Brain pericyte (primary cell): ENCODE measurements at places on chromosomes 7 and 10.

DNA sequence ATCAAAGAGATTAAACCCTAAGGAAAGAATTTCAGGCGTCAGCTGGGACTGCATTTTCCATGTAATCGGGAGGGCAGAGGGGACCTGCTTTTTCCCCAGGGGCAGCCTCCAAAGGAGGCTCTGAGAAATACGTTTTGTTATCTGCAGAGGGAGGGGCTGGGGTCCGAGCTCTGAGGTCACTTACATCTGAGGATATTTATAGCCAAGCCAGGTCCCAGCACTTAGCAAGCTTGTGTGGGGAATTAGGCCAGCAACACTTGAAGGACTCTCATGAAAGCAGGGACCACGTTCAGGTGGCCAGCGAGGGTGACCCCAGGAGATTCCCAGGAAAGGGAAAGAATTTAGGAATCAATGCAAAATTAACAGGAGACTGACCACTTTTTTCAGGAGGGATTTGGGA, 20.6 kb upstream of the GDI2 start:
- DNase-seq: no peak

DNA sequence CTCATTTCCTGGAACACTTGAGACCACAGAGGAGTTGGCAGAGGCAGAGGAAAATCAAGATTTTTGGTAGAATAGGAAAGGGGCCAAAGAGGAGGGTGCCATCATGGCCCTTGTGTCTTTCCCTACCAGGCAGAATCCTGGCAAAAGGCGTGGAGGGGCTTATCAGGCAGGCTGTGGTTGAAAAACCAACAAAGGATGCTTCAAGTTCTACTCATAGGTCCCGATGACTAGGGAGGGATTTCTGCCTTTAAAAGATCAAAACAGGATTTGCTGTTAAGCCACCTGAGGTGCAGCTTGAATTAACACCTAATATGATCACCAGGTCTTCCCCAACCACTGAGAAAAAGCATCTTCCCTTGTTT, 45.7 kb downstream of the BPGM start:
- DNase-seq: no peak

DNA sequence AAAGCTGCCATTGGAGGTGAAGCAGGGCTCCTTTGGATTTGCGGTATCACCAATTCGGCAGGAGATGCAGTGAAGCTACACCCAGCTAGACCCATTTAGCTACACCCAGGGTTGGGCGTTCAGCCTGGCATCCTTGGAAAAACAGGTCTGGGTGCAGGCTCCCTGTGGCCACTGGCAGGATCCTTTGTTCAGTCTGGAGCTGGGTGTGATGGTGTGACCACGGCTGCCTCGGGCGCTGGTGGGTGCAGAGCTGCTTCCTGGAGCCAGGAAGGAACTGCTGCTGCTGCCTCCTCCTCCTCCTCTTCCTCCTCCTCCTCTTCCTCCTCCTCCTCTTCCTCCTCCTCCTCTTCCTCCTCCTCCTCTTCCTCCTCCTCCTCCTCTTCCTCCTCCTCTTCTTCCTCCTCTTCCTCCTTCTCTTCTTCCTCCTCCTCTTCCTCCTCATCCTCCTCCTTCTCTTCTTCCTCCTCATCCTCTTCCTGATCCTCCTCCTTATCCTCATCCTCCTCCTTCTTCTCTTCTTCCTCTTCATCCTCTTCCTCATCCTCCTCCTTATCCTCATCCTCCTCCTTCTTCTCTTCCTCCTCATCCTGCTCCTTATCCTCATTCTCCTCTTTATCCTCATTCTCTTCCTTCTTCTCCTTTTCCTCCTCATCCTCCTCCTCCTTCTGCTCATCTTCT, 84.0 kb downstream of the GRK5 start:
- DNase-seq: no peak

DNA sequence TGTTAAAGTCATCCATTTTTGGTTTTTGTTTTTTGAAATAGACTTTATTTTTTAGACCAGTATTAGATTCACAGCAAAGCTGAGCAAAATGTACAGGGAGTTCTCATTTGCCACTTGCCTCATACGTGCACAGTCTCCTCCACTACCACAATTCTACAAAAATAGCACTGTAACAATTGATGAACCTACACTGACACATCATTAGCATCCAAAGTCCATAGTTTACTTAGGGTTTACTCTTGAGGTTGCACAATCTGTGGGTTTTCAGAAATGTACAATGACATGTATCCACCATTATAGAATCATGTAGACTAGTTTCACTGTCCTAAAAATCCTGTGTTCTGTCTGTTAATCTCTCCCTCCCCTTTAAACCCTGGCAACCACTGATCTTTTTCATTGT, 125.8 kb upstream of the PDSS1 start:
- no peak for DNase-seq

DNA sequence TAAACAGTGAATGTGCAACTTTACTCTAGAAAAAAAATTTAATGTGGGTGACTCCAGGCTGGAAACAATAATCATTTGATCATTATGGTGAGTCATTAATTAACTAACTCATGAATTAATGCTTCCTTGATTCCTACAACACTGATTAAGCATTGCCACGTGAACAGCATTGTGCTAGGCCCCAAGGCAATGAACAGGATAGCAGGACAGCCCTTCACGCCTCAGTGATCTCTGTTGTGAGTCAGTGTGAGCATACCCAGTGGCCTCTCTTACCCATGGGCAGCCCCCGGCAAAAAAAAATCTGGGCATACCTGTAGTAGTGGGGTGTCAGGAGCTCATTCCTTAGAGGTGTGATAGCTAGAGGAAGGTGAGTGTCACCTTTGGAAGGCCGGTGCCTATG, 76.0 kb downstream of the DENND2A start:
- DNase-seq: no peak

DNA sequence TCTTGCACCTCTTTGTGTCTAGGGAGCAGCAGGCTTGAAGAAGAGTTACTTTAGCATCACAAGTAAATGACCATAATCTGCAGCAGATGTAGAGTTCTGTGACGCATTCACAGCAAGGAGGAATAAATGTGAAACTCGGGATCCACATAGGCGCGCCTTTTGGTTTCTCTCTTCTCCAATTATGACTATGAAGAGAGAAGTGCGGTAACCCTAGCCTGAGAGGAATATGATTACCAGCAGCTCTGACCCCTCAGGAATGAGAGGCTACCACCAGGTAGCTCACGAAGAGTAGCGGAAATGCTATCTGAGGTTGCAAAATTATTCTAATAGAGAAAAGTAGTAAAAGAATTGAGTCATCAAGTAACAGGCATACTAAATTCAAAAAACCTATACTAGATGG, 25.2 kb upstream of the DMTF1 start:
- no peak for DNase-seq

- no peak for DNase-seq
These were observed 7.6 kb upstream of the LARP4B start for GRCh38 chr10:938941-939678.

DNA sequence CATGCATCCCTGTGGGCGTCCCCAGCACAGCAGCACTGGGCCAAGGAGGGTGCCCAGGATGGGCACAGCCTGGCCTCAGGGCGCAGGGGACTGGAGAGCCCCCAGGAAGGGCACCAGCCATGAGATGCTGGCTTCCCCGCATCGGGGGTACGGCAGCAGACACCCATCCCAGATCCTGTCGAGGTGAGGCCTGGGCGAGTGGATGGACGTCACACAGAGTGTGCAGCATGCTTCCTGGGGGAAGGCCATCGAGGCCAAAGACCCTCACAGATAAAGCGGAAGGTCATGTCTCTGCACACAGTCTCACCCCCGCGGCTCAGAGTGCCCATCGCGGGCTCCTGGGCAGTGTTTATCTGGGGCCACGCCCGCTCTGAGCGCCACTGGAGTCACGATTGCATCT, 18.8 kb downstream of the ADGRA1 start:
- DNase-seq: no peak

DNA sequence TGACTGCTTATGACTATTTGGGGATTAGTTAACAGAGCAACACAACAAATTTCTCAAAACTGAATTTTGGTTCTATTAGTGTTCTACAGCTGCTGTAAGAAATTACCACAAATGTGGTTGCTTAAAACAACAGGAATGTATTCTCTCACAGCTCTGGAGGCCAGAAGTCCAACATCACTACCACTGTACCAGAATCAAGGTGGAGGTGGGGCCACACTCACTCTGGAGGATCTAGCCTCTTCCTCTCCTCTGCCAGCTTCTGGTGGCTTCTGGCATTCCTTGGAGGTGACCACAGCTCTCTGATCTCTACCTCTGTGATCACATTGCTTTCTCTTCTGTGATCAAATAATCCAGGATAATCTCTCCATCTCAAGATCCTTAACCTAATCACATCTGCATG, 194.7 kb upstream of the BMPER start:
- DNase-seq: no peak

- no peak for DNase-seq
These were observed 1174.9 kb upstream of the AUTS2 start for GRCh38 chr7:68423356-68423755.

DNA sequence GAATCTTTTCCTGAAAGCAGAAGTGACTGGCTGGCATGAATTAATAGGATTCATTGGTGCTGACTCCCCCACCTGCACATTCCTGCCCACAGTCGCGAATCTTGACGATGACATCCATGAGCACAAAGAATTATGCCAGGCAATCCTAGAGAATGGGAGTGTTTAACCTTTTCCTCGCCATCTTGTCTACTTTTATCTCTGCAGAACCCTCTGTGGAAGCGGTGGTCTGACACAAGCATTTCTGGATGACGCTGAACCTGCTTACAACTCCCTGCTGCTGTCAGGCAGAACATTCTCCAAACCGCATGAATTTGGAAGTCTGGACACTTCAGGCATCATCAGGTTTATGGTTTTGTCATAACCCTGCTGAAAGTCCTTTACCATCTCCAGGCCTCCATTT, 36.5 kb downstream of the KLF6 start:
- DNase-seq: no peak

DNA sequence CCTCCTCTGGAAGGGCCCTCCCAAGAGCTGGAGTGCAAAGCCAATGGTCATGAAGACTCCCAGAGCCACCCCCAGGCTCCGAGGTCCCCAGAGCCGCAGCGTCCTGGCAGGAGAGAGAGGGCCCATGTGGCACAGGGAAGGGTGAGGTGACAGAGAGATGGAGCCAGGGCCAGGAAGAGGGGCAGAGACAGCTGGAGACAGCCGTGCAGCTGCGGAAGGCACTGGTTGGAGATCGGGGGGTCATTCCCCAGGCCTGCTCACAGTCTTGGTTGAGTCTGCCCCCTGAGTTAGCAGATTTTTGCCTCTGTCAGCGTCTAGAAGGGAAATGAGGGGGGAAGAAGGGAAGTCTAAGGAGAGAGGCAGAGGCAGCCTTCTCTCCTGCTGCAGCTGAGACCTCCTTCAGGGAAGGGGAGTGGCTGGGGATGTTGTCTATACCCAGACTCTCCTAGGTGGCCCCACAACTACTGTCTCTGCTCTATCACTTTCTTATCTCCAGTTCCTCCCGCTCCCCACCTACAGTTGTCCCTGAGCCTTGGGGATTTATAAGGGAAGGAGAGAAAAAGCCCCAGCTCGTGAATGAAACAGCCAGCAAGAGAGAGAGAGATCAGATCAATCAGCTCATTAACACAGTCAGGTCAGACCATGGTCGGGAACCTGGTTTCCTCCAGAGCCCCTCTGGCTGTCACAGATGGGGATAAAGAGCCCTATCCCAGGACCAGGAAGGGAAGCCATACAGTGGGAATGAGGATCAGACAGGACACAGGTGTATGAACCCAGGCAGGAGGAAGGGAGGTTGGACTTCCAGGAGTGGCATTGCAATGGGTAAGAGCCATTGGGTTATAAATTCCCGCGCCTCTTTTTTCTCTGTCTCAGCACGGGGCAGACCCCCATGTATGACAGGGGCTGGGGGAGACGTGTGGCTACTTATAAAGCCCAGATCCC, 1.2 kb downstream of the GAL3ST4 start:
- DNase-seq: no peak

DNA sequence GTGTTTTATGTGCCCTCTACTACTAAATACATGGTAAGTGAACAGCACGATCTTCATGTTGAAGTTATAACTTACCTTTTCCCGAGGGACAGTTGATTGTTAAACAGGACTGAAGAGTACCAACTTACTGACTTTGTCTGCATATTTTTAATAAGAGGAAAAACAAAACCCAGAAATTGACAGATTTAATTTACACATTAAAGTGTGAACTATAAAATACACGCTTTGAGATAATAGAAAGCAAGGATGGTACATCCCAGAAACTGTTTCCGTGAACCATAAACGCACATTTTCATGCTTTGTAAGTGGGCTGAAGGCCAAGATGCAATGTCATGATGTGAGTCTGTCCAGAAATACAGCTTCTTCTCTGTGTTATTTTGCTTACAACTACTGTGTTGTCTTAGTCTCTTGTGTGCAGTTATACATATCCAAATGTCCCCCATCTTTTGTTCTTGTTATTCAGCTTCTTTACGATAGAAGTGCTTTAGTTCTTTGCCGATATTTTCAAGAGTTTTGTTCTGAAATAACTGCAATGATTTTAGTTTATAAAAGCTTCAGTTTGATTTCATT, 190.1 kb downstream of the MLLT10 start:
- DNase-seq: no peak

DNA sequence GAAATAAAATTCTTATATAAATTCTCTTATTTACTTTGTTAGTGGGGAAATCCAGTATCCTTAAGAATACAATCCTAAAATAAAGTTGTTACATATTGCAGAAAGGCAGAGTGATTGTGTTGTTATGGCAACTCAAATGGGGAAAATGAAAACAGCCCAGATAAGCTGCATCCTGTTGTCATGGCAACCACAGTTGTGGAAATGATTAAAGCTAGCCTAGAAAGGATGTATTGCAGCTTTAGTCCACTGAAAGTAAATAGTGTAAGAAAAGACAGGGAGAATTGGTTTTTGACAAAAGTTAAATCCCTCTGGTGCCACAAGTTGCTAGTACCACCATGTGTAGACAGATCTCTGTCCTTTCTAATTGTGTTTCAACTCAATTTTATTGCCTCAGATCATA, 43.2 kb downstream of the BTRC start:
- no peak for DNase-seq

DNA sequence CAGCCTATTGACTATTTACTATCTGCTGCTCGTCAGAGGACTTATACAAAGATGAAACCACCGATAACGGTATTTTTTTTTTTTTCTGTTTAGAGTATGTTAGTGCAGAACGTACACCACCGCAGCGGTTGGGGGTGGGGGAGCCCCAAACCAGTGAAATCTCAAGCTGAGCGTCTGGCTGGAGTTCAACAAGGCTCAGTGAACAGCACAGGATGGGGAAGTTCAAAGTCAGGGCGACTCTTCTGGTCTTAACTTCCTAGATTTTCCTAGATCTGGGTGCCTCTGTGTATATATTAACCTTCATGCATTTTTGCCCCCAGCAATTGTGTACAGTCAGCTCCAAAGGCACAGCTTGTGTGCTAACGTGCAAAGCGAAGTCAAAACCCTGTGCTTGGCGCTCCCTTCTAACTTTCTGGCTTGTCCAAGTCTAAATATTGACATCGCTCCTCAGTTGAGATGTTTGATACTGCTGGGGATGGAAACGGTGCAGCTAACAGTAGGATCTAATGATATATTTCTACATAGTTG, 1.1 kb downstream of the RHOBTB1 start:
- no peak for DNase-seq
